Activated CD4-positive, CD25-positive, alpha-beta regulatory T cell (primary cell): ENCODE measurements at places on chromosomes 7 and 10.

DNA sequence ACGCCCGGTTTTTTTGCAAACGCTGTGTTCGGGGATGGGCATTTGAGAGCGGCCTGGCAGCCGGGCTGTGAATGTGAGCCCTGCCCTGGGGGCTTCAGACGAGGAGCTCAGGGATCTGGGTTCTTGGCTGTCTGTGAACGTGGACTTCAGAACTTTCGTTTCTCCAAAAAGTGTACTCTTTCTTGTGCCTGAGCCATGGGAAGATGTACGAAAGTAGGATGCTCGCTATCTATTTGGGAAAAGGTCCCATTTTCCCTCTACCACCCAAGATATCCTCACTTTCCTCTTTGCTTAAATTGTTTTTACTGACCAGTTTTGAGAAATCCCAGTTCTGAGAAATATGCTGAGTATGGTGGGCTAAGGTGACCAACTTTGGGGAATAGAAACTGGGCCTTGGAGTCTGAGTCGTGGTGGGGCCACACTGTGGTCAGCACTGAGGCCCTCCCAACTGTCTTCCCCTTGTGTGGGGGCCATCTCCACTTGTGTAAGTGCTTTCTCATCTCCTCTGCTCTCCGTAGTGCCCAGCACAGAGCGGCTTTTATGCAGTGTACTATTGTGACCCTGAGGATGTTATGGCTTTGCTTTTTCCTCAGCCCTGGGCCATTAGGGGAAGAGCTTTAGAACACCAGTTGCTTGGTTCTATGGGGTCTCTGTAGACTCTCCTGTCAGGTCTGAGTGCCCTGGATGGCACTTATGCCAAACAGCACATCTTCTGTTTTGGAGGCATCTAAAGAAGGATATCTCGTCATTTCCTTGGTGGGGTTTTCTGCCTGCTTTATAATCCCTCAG lies 918 bp downstream of the DBNL start:
- DNase-seq, result no peak

DNA sequence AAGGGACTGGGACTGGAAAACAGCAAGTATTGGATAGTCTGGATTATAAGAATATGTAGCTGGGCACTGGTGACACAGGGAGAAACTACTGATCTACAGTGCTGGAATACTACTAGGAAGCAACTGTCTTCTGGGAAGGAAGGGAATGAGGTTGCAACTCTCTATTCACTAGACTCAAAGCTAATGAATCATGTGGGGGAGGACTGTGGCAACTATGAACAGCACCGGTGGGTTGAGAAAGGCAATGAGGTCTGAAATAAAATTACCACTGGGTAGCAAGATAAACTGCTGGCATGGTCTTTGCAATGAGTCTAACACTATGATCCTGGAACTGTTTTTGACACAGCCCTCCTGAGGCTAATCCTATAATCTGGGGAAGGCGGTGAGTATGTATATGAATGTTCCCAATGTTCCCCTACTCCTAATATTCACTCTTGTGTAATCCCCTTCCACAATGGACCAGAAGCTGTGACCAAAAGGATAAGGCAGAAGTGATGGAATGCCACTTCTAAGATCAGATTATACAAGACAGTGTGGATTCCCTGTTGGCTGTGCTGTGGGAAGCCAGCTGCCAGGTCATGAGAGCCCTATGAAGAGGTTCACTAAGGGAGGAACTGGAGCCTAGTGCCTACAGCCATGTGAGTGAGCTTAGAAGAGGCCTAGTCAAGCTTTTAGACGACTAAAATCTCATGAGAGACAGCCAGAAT lies 101.3 kb upstream of the DNAJB12 start:
- no peak for DNase-seq

DNA sequence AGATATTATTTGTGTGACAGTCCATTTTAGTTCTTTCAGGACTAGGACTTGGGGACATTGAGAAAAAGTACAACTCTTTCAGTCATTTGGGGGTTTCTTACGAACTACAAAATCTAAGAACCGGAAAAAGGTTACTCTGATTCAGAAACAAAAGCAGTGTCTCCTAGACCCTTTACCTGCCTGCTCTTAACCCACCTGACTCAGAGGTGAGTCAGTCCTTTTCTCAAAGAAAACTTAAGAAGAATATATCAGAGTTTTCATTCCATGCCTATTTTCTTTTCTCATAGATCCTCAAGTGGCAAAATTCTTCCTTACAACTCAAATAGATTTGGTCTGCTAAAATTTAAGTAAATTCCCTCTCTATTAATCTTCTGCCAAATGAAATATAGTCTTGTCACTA lies 114.9 kb upstream of the PTN start:
- DNase-seq, result no peak

GRCh38 chr7:110519851-110520250 lies 571.1 kb upstream of the LRRN3 start:
- DNase-seq, result no peak

- DNase-seq, result no peak
These were observed 16.3 kb downstream of the GCK start for GRCh38 chr7:44172803-44173424.

DNA sequence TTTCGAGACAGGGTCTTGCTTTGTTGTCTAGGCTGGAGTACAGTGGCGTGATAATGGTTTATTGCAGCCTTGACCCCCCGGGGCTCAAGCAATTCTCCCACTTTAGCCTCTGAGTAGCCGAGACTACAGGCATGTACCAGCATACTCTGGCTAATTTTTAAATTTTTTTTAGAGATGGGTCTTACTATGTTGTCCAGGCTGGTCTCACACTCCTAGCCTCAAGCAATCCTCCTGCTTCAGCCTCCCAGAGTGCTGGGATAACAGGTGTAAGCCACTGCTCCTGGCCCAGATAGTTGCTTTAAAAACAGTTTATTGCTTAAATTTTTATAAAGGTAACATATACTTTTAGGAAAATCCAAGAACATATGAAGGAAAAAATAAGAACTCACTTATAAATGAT lies 26.3 kb downstream of the NEURL1 start:
- DNase-seq, result no peak
